ENCODE measurements at places on chromosomes 6 and 20.

DNA sequence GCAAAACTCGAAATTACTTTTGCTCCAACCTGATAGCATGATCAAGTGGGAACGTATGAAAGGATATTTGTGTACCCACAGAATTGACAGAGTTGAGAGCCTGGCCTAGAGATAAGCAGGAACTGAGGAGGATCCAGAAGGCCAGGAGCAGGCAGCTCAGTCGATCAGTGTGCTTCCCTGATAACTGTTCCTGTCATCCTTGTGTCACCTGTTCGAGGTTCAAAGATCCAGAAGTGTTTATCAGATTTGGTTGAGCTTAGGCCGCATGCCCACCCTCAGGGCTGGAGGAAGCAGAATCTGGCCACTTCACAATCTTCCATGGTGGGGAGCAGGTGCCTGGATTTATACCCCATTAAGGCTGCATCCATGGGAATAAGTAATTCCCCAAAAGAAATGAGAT, 124.8 kb downstream of the QRSL1 start:
- DNase-seq = no peak

GRCh38 chr6:170221052-170221752, 69.7 kb downstream of the DLL1 start:
- no peak for DNase-seq

DNA sequence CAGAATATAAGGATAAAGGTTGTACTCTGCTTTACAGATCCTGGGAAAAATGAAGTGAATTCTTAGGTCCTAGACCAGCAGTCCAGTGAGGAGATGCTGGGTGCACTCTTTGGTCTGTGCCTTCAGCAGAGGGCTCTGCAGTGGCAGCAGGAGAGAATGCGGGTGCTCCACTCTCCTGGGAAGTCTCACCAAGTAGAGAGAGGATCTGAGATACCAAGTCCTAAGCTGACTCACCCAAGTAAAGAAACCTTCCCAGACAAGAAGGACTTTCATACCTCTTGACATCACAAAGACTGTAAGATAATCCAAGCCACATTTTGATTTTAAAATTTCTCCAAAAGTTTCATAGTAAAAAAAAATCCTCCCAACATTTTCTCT, 116.9 kb upstream of the EMILIN3 start:
- no peak for DNase-seq

DNA sequence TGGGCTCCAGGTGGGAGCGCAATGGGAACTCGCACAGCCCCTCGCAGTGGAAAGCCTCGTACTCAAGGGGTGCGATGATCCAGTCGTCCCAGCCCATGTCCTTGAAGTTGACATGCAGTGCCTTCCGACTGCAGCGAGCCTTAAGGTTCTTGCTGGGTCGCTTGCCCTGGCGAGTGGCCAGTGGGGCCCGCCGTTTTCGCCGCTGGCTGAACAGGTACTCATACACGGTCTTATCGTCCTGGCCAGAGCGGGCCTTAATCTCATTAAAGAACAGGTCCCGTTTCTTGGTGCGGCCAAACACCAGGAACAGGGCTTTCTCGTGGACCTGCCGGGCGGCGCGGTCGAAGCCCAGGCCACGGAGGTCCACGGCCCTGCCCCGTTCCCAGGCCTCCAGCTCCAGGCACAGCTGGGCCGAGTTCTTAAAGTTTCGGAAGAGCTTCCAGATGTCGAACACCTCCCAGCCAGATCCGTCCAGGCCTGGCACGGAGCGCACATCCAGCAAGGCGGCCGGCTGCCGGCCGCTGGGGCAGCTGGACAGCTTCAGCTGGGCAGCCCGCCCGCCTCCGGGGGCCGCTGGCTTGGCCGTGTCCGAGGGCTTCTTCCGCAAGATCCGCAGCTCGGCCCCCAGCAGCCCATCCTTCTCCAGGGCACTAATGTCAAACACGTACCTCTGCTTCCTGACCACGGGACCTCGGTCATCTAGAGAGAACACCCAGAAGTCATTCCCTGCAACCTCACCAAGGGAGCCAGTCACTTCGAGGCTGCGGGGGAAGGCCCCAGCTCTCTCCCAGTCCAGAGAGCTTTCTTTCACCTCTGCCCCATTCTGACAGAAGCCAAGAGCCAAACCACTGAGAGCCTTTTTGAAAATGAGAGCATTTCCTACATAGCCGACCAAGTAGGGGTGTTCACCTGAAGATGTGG, 3.7 kb downstream of the GDF5 start:
- no peak for DNase-seq

- DNase-seq = no peak
These were observed 184.2 kb downstream of the PHF3 start for GRCh38 chr6:63819831-63820230.

GRCh38 chr6:13765570-13765969, 48.8 kb downstream of the MCUR1 start:
- no peak for DNase-seq

DNA sequence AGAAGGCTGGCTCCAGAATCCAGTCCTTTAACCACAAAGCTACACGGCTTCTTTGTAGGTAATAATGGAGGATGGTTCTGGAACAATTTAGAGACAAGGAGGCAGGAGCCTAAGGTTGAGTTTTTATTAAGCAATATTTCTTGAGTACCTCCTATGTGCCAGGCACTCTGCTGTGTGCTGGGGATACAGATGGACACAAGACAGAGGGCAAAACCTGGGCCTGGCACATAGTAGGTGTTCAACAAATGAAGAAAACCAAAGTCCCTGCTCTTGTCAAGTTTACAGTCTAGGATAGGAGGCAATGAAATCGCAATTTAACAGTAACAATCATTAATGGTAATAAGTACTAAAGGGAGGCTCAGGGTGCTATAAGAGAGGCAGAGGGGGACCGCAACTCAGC, 17.4 kb downstream of the CCM2L start:
- no peak for DNase-seq

GRCh38 chr20:24108581-24108980, 120.0 kb upstream of the GGTLC1 start:
- no peak for DNase-seq

Data from stimulated activated CD4-positive, alpha-beta T cell treated with anti-CD3 and anti-CD28 coated beads, Interleukin-2, amount 100 ng/mL, for 4 hours (primary cell).